Occipital lobe (tissue), 3 donors: ENCODE measurements at places on chromosomes 7 and 10.

- DNase-seq: no peak
These were observed 48.0 kb downstream of the HSPA12A start for GRCh38 chr10:116694243-116694926.

- no peak for DNase-seq
These were observed 190.9 kb upstream of the PPP1R3A start for GRCh38 chr7:114109721-114110120.

DNA sequence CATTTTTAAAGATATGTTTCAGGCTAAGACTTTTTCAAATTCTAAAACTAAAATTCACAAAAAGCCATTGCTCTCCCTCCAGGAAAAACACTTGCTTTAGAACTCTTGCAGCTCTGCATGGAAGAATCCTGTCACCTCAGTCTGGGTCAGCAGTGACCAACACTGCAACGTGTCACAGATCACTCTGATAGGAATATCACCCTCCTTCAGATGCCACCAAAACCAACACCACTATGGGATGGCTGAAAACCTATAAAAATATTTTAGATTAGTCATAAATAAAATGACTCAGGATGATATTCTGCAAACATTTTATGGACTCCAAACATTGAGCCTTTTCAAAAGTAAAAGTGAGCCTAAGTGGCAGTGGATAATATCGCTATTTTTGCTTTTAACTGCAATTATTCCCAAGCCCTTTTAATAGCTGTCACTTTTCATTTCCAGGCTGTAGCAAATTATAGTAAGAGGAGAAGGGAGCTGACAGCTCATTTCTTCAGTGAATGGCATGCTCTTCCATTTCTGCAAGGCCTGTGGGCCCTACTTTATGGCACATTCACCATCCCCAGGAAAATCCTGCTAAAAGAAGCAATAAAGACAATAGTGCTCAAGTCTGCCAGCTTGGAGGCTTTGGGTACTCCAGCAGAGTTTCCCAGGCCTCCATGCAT, 21.3 kb downstream of the ELMO1 start:
- DNase-seq: no peak

DNA sequence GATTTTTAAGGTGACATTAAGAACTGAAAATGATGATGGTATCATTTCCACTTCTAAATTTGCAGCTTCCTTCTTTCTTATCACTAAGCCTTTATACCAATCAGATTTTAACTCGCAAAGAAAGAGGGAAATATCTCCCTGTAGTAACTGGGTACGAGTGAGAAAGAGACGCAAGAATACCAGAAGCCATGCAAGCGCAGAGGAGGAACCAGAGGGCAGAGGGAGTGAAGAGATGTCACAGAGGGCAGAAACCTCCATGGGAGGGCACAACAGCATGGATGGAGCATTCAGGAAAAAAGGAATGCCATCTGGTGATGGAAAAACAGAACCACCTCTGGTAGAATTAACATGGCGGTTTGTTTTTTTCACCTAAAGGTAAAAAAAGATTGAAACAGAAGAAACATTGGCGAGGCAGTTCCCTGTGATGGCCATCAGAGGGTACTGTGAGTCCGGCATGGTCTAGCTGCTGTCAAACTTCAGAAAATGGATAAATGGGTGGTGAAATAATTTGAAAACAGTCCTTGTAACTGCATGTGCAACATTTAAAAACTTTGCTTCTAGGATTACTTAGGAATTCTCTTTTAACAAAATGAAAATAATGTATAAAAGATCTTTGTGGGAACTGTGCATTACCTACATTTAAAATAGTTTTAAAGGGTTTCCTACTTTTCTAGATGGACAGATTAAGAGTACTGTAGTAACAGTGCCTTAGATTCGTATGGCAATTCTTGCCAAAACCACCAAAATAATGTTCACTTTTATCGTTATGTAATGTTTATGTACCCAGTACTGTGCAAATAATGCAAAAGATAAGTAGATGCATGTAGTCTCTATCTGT, 91.8 kb downstream of the ARHGAP12 start:
- no peak for DNase-seq

DNA sequence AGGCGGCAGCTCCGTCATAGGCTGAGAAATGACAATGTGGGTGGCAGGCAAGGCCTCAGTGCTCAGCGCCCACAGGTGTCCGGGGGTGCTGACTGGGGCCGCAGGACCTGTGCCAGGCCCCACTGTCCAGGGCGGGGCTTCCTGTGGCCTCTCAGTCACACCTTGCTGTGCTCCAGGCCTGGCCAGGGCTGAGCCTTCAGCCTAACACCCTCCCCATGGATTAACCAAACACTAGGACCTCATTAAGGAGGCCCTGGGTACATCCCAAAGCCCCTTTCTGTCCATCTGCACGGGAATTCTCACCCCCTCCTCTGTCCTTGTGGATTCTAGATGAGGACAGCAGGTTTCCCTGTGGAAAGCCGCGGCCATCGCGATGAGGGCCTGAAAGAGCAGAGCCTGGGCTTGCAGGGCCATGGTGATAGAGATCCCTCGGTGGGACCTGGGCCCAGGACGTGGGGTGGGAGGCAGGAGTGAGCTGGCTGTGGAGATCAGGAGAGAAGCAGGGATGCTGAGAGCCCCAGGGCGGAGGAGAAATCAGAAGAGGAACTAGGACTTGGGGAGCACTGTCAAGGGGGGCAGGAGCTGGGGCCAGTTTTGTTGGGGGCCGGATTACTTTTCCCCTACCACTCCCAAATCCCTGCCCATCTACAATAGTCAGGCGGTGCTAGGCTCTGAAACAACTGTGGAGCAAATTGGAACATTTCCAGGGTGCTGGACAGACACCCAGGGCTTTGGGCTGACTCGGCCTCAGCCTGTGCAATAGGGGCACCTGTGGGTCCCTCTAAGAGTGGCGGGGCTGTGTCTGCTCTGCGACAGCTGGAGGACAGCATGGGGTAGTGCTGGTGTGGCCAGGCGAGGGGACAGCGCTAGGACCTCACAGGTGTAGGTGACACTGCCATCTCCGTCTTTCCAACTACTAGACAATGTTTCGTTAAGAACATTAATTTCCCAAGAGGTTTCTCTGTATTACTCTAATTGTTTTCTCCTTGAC, 23.3 kb upstream of the MNX1 start:
- DNase-seq: no peak

GRCh38 chr10:78898341-78899097, 170.2 kb upstream of the ZMIZ1 start:
- DNase-seq: no peak

DNA sequence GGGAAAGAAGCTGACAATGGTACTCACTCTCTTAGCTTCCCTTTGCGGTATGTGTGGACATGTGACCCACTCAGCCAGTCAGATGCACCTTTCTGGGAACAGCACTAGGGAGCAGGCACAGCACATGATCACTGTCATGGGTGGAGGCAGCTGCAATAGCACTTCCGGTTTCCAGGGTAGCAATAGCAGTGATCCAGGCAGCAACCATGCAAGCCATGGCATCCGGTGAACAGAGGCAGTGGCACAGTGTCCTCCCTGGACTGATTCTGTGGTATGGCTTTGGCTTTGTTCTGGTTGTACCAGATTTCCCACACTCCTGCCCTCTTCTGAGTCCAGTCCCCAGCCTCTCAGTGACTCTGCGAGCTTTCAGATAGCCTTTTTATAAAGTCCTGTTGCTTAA, 86.8 kb upstream of the NAMPT start:
- DNase-seq: no peak

- no peak for DNase-seq
These were observed 48.5 kb upstream of the STARD3NL start for GRCh38 chr7:38129579-38129978.

DNA sequence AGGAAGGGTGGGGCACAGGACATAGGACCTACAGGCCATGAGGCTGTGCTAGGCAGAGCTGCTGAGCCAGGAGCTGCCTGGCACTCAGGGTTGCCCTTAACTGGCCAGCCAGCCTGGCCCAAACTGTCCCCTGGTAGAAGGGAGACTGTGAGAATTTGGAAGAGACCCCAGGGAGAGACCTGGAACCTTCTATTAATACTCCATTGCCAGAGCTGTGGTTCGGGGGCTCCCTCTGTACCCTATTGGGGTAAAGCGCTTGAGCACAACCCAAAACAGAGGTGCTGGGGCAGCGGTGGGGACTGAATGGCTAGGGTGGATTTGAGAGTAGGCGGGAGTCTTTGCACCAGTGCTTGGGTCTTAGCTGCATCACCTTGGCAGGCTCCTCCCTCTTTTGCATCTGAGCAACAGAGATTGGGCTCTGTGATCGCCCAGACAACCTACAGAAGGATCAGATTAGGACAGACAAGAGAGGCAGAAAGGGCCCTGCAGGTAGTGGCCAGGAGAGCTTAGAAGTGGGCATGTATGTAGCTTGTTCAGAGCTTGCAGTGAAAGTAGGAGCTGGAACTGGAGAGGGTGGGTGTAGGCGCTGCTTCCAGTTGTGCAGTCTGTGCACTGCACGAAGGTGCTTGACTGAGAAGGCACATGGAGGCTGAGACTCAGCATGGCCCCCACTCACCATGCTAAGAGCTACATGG, 53.3 kb downstream of the ADCYAP1R1 start:
- DNase-seq: no peak

DNA sequence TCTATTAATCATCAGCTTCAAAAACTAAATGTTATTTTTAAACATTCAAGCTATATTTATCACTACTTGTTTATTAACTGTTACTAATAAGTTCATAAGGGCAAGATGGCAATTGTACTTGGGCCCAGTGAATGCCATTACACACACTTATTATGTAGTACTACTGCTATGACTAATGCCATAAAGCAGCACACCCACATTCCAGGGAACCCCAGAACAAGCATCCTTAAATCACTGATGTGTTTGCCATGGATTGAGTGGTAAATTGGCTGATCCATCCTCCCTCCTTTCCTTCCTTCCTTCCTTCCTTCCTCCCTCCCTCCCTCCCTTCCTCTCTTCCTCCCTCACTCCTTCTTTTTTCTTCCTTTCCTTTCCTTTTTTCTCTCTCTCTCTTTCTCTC, 37.4 kb upstream of the RSU1 start:
- no peak for DNase-seq

- DNase-seq: no peak
These were observed 98.5 kb upstream of the NPS start for GRCh38 chr10:127450644-127451043.

DNA sequence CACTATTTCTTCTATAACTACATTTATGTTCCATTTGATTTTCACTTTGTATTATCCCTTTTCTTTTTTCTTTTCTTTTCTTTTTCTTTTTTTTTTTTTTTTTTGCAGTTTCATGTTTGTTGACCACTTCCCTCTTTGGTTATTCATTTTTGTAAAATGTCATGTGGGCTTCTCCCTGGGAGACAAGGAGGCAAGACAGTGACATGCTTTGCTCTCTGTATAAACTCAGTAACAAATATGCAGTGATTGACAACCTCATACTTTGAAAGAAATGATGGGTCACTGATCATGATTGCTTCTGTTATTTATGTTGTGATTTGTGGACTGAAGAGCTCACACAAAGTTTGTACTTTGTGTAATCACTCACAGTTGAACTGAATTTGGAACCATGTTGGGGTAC, 90.2 kb upstream of the ABI1 start:
- no peak for DNase-seq

GRCh38 chr10:34889004-34889869, 74.1 kb upstream of the PARD3 start:
- DNase-seq: no peak

GRCh38 chr7:11786186-11786585, 45.8 kb downstream of the THSD7A start:
- no peak for DNase-seq

- no peak for DNase-seq
These were observed 268.0 kb downstream of the ZEB1 start for GRCh38 chr10:31586723-31587638.

DNA sequence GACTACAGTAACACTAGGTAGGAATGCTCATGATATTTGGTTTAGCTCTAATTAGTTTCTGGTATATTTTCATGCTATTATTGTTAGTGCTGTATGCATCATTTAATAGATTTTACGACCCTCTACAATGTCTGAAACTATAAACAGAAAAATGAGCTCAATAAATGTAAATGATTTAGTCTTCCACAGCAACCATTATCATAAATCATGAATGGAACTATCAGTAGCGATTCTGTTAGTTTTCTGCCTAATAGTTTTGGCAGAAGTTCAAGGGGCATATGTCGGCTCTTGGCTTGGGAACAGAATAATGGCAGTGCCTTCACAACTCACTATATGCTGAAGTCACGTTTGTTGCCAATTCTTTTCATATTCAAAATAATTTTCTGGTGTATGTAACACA, 494.8 kb downstream of the PARD3 start:
- DNase-seq: no peak

GRCh38 chr7:113289140-113289740, 170.9 kb upstream of the SMIM30 start:
- no peak for DNase-seq

DNA sequence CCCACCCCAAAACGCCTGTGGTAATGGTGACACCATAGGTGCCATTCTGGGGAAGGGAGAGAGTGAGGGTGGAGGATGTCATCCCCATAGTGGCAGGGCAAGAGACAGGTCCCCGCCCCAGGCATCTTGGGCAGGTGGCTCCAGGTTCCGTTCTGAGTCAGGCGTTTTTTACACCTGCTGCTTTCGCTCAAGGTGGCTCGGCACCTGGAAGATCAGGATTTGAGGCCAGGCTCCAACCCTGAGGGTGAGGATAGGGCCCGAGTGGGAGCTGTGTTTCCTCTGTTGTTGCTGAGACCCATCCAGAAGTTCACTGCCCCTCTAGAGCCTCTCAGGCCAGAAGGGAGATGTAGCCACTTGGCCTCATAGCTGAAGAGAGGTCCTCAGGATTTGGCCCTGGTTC, 36.6 kb upstream of the DUSP5 start:
- DNase-seq: no peak

- no peak for DNase-seq
These were observed 17.5 kb upstream of the CHST3 start for GRCh38 chr10:71946700-71947099.

GRCh38 chr10:99998889-99999288, 10.9 kb downstream of the DNMBP start:
- no peak for DNase-seq

- no peak for DNase-seq
These were observed 108.9 kb downstream of the ITGB8 start for GRCh38 chr7:20439416-20440185.

- DNase-seq: no peak
These were observed 23.5 kb upstream of the PDE1C start for GRCh38 chr7:32093415-32094408.

DNA sequence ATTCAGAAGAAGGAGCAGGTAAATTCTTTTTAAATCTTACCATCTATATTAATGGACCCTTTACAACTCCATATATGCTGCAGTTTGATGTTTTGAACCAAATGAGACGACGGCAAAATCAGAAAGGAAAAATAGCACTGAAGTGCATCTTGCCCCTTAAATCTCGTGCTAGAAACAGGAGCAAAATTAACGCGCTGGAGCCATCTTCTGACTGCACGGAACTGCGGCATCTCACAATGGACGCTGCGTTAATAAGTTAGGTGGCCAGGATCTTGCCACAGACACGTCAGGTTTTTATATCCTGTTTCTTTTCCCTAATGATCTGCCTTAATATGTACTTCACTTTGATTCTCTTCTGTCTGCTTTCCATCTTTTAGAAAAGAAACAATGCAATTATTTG, 354.5 kb downstream of the TFEC start:
- no peak for DNase-seq
